ENCODE measurements at places on chromosomes 7 and 10.

GRCh38 chr7:45026013-45026412 lies 26.0 kb downstream of the CCM2 start:
- no peak for DNase-seq

DNA sequence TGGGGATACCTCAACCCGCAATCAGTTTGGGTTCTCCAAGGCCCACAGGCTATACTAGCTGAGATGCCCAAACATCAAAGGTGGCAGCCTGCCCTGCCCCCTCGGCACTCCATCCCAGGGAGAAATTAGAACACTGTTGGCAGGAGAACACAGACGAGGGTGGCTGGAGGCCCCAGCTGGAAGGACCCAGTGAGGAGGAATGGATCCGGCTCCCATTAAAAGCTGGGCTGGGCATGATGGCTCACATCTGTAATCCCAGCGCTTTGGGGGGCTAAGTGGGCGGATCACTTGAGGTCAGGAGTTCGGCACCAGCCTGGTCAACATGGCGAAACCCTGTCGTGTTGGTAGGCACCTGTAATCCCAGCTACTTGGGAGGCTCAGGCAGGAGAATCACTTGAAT lies 199.9 kb upstream of the GNAI1 start:
- no peak for DNase-seq

DNA sequence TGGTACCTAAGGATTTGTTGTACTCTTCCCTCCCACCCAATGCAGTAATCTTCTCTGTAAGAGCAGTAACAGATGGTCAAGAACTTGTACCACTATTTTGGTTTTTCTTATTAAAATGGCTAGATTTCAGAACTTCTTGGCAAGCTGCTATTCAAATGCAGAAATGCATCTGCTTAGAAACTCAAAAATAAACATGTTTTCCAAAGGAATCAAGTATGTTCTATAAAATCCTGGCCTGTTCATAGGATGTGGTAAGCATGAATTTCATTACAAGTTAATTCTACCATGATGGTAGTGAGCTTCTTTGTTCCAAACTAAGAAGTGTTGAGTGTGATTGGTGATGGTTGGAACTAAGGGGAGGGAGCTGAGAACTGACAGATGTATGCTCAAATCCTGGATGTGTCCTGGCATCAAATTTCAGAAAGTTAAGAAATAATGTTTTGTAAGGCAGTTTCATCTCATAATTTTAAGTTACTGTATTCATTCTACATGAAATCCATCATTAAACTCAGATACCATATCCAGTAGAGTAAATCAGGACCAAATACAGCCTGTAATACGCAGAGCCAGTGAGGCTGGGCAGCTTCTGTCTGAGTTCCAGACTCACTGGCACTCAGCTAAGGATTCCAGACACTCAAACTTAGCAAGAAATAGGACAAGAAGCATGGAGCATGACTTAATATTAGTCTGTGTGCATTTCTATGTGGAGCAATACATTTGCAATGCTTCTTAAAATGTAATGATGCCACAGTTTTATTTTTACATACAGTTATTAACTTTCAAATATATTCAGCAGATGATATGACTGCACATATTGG lies 119.6 kb downstream of the TES start:
- no peak for DNase-seq

DNA sequence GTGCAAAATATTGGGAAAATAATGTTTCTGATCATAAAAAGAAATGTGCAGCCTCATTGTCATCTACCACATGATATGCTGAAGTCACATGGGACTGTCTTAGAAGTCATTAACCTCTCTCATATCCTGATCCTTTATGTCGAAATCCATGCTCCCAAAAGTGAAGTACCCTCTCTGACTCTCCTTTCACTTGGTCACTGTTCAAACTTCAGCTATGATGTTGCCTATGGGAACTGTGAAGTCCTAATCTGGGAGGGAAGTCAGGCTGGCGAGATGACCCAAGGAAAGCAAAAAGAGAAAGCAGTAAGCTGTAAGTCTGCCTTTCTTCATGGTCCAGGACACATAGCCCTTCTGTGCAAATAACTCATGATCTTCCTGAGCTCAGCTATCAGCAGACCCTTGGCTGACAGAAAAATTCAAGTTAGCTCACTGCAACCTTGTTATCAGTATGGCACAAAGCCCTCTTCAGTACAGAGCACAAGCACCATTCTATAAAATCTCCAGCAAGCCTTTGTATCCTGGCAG lies 29.5 kb downstream of the WASL start:
- DNase-seq = no peak
